Activated CD4-positive, alpha-beta T cell treated with anti-CD3 and anti-CD28 coated beads for 24 hours (primary cell): ENCODE measurements at places on chromosomes 5 and 9.

DNA sequence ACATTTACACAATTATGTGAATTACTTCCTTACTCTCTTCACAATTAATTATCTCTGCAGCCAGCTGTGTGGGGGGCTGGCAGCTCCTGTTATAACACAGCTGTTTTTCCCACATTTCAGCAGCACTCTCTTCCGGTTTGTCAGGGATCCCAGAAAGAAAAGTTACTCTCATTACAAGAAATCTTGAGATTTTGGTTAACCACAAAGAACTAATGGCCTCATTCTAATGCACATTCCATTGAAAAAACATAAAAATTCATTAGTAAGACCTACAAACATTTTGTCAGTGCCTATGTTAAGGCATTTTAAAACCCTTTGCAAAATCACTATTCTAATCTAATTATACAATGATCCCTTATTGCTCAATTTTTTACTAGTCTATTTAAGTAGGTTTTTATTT, 64.1 kb downstream of the PDE4D start:
- no peak for DNase-seq

GRCh38 chr9:3058409-3058808, 214.5 kb upstream of the PUM3 start:
- DNase-seq = no peak

- DNase-seq = no peak
These were observed 43.6 kb downstream of the GADD45G start for GRCh38 chr9:89648247-89649000.

- DNase-seq = no peak
These were observed 762.8 kb downstream of the EFNA5 start for GRCh38 chr5:106907979-106908378.

DNA sequence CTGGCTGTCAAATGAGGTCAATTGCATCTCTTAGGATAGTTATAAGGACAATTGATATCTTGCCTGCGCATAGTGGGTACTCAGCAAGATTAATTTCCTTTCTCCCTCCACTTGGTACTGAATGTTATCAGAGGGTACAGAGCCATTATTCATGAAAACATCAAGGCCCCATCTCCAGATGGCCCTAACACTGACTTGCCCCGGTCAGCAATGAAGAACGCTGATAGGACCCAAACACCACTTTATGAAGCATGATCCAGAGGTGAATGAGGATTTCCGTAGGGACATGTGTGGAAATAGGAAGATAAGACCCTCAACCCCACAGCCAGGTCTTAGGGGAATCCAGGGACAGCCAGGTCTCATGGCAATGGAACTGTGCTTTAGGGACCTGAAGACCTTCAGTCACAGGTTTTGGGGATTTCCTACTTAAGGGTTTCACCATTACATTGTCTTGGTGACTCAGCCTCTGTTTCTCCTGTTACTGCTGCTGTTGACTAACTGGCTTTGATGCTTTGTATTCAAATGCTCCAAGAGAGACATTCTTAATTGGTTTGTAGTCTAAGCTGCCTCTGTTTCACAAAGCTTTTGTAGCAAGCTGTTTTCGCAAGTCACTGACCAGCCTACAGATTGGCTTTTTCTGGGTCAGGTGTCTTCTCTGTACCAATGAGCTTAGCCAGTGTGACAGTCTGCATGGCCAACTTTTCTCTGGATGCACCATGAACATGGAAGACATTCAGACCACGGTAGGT, 35.3 kb upstream of the IQGAP2 start:
- peak; percentile 12 for DNase-seq
